ENCODE measurements at places on chromosomes 6 and 20.
A peak's percentile ranks its signal among the peaks of the same experiment; 100 is the strongest.

DNA sequence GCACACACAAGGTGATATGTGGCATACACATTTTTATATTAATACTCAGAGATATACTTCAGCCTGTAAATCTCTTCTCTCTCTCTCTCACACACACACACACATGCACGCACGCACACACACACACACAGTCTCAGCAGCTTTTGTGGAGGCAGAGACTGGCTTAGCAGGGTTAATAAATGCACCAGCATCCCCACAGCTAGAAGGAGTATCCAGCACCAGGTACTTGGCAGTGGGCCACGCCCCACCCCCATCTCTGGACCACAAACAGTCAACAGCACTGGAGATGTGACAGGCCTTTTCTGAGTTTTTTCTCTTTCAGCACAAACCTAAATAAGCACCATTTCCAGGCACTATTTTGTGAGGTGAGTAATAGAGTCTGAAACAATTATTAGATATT lies 47.3 kb upstream of the LRFN2 start:
- DNase-seq, result no peak

DNA sequence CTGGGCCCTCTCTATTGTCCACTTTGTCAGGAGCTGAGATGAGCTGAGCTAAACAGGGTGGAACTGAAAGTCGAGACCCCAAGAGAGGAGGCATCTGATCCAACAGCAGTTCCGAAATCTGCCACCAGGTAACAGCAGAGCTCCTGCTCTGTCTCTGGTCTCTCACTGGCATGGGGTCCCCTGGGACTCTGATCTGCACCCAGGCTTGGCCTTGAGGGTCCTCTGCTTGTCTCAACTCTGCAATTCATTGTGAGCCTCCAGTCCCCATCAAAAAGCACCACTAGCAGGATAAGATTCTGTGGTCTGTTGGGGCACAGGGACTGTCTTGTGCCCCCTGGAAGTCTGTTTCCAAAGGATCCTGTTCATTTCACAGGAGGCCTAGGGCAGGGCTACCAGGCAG lies 62.5 kb upstream of the TOP1 start:
- no peak for DNase-seq

DNA sequence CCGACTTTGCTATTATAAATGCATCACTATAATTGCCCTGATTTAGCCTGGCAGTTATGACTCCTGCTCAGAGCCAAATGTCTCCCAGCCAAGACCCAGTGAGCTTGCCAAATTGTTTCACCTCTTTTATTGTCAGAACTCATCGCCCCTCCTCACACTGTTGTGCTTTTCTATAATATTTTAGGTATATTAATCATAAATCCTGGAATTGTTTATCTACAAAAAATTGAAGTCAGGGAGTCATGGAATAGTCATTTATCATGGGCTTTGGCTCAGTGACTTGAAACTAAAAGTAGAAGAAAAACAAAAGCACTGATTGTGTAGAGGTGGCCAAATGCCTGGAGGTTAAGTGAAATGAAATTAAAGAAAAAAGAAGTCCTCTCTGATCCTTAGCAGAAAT lies 85.6 kb downstream of the PFDN4 start:
- DNase-seq, result no peak

- peak; percentile 81 for DNase-seq
These were observed 41.5 kb upstream of the KCNQ5 start for GRCh38 chr6:72580281-72580940.

- no peak for DNase-seq
These were observed 32.0 kb downstream of the TRERF1 start for GRCh38 chr6:42419490-42420280.

GRCh38 chr6:116055513-116055912 lies 5.2 kb downstream of the FRK start:
- DNase-seq, result no peak

DNA sequence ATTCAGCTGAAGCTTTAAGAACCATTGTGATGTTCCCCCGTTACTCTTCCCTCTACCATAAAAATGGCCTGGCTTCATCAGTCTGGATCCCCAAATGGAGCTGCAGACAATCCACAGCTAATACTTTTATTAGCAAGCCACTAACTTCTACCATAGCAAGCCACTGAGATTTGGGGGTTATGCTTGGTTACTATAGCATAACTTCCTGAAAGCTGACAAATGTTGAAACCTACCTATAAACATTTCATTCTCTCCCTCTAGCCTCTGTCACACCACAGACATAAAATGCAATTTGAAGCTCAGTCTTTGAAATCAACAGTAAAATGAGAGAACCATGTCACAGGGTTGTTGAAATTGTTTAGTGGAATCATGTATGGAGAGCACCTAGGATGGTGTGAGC lies 3.0 kb upstream of the HTR1E start:
- no peak for DNase-seq

DNA sequence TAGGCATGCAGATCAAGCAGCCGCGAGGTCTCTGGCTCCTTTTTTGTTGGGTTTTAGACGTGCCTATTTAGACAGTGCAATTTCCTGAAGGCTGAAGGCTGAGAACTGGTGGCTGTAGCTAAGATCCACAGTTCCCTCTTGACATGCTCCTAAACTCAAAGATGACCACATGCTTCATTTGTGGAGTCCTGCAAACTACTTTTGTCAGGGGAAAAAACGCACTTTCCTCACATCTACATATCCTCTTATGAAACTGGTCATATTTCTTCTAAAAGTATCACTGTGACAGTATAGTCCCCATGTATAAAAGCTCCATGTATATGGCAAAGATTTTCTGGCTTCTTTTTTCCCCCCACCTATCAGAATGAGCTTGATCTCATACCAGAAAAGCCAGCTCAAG lies 30.7 kb downstream of the LYRM4 start:
- DNase-seq, result peak; percentile 30

- DNase-seq, result no peak
These were observed 43.7 kb downstream of the TOP1 start for GRCh38 chr20:41072190-41072863.

DNA sequence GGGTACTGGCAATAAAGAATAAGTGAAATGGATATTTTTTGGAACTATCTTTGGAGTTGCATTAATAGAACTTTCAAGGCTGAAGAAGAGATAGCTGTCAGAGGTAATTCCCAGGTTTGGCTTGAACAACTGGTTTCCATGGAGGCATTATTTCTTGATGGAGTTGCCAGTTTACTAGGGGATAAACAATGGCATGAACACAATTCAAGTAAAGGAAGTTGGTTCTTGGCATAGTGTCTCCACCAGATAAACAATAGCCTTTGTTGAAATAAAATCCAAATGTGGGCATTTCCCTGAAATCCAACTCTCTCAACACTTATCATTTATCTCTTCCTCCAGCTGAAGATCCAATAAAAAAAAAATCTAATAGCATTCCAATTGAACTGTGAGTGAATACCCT lies 454.9 kb downstream of the C6orf118 start:
- no peak for DNase-seq

All from MV-4-11 (cell line).